ENCODE measurements at places on chromosomes 3 and 15. TPM values are rescaled to one million over a fixed set of nuclear protein-coding genes. Genes with fewer than 3 reads are reported as not detected.
A peak's percentile ranks its signal among the peaks of the same experiment; 100 is the strongest.

GPD1L gene
- total RNA-seq, result 35.5 TPM

FETUB gene
- not detected for total RNA-seq

DNA sequence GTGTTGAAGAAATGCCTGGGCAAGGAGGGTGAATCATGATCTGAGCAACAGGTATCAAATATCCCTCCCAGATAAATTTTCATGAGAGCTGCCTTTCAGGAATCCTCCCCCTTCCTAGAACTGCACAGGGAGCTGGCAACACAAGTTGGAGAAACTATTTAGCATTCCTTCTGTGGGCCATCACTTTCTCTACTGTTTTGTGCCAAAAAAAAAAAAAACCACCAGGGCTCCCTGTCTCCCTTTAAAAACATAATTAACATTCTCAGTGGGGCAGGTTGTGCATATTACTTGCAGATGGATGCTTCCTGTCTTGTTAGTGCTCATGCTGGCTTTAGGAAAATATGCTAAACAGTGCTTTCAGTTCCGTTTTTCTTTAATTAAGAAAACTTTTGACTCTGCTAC, 234.9 kb upstream of the LMCD1 start:
- peak; percentile 44 for DNase-seq

DNA sequence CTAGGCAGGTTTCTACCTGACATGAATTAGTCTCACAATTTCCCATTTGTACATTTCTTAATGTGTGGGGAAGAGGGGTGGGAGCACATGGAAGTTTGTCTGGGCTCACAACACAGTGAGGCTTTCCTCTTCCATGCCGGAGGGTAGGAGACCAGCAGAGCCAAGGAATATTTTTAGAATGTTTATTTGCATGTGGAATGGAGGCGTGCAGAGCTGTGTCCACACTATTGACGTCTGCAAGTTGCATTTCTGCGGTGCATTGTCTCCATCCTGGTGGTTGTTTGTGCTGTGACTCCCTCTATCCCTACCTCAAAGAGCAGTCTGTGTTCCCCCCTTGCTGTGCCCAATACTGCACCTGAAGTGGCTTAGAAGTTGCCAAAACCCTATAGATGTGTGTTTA, 103.1 kb upstream of the LRTM1 start:
- DNase-seq, result no peak

GRCh38 chr15:40428185-40428584, 12.6 kb upstream of the BAHD1 start:
- no peak for DNase-seq

DNA sequence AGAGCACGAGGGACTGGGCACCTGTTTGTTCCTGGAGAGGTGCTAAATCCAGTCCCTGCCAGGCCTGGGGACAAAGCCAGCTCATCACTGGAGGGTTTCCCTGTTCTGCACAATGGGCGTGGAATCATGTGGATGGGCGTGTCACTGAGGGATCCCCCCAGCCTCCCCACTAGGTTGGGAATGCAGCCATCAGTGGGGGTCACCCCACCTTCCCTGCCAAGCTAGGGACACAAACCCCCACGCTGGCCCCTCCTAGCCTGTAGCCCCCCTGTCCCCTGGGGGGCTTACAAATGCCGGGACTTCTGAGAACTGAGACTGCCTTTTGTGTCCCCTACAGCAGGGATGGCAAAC, 61.9 kb downstream of the NSMCE3 start:
- no peak for DNase-seq

- no peak for DNase-seq
Measured at GRCh38 chr15:64314456-64314855, 41.5 kb downstream of the CSNK1G1 start.

DNA sequence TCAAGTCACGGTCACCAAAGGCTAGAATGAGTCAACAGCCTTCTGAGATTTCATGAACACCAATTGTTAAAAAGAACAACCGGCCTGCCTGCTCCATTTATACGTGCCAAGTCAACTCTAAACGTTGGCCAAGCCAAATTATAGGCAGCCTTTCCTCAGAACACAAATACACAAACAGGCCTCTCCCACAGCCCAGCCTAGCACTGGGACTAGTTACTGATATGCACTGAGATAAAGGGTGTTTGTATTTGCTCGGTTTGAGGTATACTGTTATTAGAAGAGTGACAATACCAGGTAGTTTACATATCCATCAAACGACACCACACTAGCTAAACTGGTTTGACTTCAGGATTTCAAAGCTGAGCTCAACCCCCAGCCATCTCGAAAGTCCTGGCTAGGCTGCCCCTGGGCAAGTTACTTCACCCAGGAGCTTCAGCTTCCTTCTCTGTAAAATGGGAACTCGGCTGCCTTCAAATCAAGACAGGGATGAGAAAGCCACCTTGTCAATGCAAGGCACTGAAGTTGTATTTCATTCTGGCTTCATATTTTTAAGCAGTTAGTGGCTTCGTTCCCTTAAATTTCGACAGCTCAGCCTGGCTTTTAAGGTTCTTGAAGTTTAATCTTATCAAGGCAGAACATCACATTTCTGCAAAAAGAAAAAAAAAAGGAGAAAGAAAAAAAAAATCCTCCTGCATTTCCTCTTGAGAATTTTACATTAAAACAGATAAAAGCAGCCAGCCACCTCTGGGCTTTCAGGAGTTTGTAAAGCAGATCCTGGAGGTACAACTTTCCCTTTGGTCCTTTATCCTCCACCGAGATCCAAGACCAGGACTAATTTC, 4.0 kb downstream of the TLE3 start:
- DNase-seq, result no peak

DNA sequence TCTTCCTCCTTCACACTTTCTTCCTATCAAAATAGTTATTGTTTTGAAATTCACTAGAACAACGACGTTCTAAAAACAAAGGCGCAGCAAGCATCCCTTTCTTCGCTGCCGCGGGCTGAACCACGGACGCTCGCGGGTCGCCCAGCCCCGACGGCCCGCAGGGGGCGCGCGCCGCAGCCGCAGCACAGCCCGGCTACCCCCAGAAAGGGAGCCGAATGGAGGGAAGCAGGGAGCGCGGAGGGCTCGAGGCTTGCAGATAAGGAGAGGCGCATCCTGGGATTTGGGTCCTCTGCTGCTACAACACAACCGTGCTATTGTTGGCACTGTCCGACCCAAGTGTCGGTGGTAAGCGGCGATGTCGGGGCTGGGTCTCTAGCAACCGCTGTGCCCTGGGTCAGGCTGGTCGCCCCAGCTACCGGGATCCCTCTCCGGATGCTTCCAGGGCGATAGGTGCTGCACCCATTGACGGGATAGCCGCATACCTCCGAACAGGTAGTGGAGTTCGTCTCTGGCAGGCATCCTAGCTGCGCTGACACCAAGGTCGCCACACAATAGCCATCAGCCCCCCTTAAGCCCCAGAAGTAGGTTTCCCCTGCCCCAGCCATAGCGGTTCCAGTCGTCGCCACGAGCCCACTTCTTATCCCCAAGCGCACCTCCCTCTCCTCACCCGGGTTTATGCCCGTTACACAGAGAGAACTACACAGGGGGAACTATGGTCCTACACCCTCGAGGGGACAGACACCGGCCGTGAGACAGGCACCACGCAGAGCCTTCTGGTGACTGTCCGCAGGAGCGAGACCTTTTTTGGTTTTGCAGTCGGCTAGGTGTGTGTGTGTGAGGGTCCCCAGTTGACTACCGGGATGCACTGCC, 6.0 kb downstream of the ONECUT1 start:
- DNase-seq, result peak; percentile 53

GRCh38 chr3:168233001-168233400, 137.3 kb upstream of the GOLIM4 start:
- DNase-seq, result no peak

GRCh38 chr15:48279608-48280007, 51.6 kb upstream of the DUT start:
- no peak for DNase-seq

DNA sequence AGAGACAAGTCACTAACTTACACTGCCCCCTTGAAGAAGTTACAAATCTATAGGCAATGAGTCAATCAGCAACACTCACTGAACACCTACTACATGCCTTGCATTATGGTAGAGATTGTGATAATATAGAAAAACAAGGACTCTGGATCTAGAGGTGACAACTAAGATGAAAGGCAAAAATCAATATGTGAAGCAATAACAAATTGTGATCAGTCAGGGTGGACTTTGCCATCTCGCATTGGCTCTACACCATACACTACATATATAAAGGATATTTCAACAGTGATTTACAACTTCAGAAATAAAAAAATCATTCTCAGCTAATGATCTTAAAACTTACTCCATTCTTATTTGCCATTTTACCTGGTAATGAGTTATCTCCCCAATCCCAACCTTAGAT, 210.7 kb upstream of the CD96 start:
- no peak for DNase-seq

DNA sequence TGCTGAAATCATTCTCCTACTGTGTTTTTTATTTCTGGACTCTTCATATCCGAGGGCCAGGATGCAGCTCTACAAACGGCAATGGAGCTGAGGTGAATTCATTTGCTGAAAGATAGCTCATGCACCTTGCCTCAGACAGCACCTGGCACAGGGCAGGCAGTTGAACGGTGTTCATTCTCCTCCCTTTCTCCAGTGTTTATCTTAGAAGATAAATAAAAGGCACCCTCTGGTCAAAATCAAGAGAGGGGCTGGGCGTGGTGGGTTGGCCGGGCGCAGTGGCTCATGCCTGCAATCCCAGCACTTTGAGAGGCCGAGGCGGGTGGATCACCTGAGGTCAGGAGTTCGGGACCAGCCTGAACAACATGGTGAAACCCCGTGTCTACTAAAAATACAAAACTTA, 79.3 kb upstream of the LMOD3 start:
- peak; percentile 7 for DNase-seq

DNA sequence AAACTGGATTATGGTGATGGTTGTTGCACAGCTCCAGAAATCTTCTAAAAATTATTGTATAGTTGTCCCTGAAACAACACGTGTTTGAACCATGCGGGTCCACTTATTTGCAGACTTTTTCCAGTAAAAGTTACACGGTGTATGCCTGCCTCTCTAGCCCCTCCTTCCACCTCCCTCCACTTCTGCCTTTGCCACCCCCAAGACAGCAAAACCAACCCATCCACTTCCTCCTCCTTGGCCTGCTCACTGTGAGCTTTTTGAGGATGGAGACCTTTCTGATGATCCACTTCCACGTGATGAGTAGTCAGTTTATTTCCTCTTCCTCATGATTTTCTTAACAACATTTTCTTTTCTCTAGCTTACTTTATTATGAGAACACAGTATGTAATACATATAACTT, 5.4 kb downstream of the CYFIP1 start:
- no peak for DNase-seq

GRCh38 chr3:130935761-130936492, 42.0 kb downstream of the ATP2C1 start:
- no peak for DNase-seq

DNA sequence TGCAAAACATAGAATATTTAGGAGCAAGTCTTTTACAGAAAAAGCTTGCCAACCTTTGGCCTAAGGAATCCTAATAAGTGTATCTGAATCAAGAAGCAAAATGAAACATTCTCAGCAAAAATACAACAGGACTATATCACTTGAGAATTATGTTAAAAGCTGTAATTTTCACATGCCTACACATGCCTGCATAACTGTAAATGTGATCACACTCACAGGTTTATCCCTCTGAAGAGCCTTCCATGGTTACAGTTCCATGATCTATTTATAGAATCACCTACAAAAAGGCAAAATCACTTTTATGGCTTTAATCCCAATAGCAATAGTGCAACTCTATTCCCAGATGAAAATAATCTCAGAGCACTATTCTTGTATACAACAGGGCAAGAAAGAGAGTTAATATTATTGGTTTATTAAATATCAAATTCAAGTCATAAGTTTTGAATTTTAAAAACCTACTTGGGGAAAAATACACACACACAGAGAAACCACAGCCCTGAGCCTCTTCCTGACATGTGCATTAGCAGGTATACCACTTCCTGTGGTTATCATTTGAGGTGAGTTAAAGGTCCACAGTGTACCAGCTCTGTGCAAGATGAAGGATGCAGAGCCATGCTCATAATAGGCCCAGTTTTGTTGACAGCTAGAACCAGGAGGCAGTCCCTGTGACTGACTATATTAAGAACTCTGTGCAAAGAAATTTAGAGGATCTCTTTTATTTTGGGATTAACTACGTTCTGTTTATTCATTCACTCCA, 252.5 kb upstream of the TGFBR2 start:
- DNase-seq, result no peak

DNA sequence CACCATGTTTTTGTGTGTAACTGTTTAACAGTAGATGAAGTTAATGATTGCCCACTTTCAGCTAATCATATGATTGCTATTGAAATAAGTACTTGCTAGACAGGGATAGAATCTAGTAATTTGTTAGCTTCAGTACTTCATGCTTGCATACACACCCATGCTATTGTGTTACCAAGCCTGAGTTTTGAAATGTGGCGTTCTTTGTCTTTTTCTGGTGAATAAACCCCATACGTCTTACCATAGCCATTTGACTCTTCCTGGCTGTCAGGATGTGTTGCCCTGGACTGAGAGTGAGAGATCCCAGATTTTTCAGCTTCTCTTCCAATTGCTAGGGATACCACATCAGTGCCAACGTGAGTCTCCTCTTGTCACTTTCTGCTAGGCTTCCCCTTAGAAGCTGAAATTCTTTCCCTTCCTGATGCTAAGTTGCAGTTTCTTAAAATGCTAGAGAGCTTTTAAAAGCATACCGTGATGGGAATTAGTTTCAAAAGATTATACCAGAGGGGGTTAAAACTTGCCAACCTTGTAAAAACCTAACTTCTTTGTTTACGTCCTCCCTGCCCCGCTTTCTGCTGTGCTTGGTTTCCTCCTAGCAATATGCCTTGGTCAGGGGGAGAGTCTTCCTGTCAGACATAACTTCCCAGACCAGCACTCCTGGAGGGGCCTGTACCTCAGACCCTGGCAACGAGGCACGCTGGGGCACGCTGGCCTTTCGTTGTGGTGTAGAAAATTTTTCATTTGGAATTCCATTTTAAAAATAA, 62.9 kb upstream of the ULK4 start:
- no peak for DNase-seq

DNA sequence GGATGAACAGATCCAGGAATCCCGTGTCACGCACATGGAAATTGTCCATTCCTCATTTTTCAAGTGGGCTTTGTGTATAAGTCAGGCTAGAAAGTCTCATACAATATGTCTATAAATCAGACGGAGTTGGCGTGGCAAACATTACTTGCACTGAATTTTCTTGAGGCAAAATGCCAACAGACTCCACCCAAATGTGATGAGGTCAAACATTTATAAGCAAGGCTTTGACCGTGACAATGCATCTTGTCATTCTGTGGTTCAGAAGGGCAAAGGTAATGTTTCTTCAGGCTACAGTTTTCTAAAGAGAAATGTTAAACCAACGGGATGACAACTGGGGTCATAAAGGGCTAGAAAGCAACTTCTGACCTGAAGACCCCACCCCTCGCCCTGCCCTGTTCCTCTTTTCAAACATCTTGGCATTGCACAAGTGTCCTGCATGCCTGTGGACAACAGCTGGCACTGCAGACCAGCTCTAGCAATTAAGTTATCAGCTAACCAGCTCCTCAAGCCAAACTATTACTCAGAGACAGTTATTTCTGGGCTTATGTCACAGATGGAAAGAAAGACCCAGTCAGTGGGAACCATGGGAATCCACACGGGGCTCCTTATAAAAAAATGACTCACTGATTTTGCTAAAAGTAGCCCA, 36.5 kb upstream of the SPTBN5 start:
- peak; percentile 73 for DNase-seq

- no peak for DNase-seq
Measured at GRCh38 chr3:75082845-75083244, 468.4 kb upstream of the CNTN3 start.

Data from kidney (tissue), 22 donors.